Testis (tissue), 5 donors: ENCODE measurements at places on chromosomes 1 and 21.
A peak's percentile ranks its signal among the peaks of the same experiment; 100 is the strongest.

GRCh38 chr1:1090424-1091343 is 16.6 kb upstream of the RNF223 start:
- DNase-seq = no peak

DNA sequence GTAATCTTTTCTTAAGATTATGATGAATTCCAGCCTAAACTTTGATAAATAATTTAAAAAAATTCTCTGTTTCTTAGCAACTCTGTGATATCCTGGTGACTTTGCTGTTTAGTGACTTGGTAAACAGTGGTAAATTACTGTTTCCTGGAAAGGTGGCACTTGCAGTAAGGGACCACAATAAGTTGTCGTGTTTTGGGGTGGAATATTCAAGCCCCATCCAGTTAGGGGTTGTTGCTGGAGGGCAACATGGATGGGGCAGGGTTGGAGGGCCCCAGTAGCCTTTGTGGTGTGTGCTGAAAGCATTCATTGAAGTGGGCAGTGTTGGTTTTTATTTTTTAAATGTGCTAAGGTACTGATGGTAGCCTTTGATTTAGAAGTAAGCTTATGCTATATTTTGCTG is 30.3 kb downstream of the PRDM2 start:
- no peak for DNase-seq

GRCh38 chr1:162568802-162569201 is 7.3 kb downstream of the UAP1 start:
- DNase-seq = no peak

DNA sequence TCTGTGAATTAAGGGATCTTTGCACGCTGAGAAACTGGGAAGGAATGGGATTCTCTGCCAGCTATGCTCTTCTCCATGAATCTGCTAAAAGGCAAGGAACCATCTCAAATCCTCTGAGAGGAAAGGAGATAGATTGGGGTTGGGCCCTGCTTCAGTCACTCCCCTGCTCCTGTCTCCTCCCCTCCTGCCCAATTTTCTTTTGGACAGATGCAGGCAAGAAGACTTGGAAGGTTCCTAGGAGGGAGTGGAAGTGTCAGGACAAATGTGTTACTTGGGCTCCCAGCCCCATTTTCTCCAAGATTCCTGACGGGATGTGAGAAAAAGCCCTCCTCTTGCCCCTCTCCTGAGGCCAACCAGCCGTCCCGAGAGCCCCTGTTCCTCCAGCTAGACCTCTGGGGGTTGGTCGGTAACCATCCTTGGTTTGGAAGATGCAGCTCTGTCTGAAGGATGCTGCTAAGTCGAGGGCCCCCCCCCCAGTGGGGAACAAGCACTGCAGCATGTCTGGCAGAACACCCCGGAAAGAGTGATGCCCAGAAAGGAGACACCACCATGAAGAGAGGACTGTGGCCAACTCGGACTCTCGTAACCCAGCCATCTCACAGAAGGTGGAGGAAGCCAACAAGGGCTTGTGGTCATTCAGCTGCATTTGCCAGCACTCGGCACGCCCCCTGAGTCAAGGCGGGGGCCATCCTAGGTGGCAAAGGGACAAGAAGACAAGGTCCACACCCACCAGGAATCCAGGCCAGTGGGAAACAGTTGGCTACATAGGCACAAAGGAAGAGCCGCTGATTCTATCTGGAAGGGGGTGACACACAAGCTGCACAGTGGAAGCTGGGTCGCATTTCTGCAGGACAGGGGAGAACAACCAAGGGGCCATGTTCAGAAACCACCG is 43.7 kb downstream of the CDK18 start:
- DNase-seq = no peak

DNA sequence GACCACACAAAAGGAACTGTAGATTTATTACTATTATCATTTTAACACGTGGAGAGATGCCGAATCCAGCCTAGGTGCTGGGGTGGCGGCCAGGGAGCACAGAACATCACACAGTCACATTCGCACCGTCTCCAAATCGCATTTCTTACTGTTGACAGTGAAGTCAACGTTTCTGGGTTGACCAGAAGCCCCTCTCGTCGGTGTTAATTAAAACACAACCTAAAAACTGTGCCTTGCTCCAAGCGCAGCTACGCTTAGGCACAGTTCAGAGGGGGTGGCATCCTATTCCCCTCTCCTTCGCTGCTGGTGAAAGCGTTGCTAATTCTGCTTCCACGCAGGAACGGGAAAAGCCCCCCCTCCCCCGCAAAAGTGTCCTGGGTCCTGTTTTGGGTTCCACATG is 4.1 kb downstream of the RIPK4 start:
- DNase-seq = no peak

DNA sequence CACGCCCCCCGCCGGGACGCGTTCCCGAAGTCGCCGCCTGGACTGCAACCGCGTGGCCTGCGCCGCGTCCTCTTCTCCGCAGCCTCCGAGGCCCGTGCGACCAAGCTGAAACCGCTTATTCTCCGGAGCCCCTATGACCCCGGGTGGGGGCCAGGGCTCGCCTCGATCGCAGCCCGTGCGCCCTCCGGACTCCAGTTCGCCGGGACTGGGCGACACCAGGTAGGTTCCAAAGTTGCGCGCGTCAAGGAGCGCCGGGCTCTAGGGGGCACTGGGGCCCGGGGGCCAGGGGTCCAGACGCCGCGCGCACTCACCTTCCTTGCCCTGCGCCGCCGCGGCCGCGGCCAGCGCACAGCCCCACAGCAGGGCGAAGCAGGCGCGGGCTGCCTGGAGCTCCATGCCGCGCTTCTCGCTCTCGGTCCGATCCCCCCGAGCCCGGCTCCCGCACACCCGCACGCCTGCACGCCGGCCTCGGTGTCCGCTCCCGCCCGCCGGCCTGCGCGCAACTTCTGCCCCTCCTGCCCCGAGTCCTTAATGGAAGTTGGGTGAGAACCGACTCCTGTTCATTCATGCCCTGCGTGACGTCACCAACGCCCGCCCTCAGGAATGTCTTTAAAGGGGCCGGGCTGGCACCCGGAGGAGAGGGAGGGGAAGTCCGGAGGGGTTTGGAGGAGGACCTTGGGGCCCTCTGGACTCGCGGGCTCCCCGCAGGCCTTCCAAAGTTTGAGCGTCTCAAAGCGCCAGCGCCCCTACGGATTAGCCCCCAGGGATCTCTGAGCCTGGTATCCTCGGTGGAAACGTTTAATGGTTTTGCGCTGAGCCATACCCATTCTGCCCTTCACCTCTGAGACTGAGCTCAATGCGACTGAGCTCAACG is at the start of gene EPHA2:
TSS of gene EPHA2 (minus strand) at position 533 of the 874 bp plus-strand sequence. CDS start at position 396, 137 bp downstream.
- peak; percentile 95 for DNase-seq

GRCh38 chr1:54774820-54775498 is 10.6 kb upstream of the PARS2 start:
- DNase-seq = peak; percentile 85

DNA sequence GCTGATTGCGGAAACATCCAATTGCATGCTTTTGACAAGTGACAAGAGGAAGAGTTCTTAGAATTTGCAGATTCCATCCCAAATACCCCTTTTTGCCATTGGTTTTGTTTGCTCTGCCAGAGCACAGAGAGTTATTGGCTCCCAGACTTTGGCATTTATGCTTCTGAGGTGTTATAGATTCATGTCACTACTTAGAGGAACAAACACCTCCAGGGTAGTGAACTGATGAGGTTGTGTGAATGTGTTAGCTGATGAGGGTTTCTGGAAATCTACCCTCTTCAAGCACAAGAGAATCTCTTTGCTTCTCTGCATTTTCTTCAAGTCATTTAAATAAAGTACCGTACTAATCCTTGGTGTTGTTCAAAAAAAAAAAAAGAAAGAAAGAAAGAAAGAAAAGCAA is 33.9 kb upstream of the BRINP3 start:
- DNase-seq = no peak

GRCh38 chr1:156368157-156368658 is 803 bp upstream of the RHBG start:
- no peak for DNase-seq
